ENCODE measurements at places on chromosomes 5 and 9.

DNA sequence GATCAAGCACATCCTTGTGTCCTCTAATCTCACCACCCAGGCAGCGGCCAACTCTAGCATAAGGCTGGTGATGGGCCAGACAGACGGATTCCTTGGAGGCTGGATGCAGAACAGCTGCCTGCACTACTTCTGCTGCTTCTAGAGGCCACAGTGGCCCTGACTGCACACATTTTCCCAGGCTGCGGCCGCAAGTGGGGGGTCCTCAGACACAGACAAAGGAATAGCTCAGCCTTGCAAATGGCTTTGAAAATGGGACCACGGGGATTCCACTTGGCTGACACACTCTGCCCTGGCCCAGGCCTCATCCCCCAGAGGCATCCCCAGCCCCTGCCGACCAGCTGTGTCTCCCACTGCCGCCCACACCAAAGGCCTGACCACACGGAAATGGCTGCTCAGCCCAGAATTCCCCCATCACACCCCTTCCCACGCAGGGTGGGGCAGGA, 540.8 kb downstream of the BNC2 start:
- DNase-seq = no peak

DNA sequence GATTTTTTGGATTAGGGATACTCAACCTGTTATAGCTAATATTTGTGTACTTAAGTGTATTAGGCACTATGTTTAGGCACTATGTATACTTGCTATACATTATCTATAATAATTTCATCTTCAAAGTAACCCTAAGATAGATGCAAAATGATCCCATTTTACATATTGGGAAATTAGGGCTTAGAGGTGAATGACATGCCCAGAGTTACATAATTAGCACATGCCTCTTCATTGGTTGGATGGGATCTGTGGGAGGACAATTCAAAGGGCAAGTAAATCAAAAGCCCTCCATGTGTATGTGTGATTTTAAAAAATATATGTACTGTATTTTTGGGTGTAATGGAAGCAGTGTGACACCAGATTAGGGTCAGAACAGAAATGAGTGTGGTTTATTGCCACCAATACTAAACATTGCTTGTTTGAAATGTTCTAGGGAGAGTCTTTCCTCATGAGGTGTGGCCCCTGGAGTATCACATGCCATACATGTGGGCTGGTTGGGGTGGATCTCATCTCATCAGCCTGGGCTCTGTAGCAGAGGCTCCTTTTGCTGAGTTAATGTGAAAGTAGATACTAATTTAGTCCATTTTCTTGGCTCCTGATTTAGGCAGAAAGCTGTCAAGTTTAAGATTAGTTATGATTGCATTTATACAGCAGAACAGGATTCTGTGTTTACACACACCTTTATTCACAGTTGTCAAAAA, 5.5 kb downstream of the C9orf85 start:
- no peak for DNase-seq

DNA sequence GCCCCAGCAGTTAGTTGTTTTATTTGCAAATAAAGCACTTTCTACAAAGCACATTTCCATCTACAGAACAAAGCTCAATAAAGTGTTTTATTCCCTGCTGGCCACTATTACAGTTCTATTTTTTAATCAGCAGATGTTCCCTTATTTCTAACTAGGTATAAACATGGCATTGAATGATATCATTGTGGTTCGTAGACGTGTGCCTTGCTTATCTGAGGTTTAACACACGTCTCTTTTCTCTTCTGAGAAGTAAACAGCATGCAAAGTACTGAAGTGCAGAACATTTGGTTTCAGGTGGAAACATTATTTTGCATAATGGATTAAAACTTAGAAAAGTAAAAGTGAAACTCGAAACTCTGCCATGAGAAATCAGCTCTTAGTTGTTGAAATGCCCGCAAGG, 1989.3 kb upstream of the WWC1 start:
- DNase-seq = no peak

- DNase-seq = no peak
Observed at GRCh38 chr5:50995285-50995942, 329.0 kb downstream of the PARP8 start.

- DNase-seq = no peak
Observed at GRCh38 chr9:128685636-128686489, 3.2 kb upstream of the SET start.

DNA sequence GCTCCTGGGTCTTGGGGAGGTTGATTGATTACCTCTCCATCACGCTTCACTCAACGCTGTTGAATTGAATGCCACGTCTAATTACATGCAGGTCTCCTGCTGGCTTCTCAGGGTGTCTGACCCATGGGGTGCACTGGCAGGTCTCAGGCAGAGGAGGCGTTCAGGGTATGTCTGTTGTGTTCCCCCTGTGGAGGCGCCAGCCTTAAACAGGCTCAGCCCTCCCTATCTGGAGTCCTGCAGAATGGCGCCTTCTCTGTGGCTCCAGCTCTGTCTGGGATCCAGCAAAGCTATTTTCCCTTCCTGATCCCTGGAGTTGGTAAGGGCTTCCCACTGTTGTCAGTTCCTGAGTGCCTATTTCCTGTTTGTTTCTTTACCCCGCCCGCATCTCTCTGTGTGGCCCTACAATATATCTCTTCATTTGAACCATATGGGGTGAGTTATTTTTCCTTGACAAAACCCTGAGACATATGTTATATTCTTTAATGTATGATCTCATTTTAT, 150.0 kb downstream of the NTRK2 start:
- DNase-seq = no peak

- no peak for DNase-seq
Observed at GRCh38 chr9:136962701-136963248, 10.7 kb downstream of the LCN12 start.

DNA sequence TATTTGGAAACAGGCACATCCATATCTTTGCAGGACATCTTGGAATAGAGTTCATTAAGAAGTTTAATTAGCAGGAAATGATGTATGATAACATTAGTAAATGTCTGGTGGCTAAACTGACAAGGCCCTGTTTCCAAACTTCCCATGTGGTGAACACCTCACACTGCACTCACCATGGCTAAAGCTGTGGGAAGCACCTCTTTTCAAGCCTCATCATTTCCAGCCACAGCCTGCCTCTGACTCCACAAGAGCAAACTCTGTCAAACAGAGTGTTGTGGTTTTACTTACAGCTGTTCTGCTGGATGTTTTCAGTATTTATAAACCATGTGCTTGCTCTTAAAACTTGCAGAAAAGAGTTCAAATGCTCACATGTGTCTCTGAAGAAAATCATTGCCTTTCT, 14.9 kb upstream of the NDUFB6 start:
- DNase-seq = no peak

DNA sequence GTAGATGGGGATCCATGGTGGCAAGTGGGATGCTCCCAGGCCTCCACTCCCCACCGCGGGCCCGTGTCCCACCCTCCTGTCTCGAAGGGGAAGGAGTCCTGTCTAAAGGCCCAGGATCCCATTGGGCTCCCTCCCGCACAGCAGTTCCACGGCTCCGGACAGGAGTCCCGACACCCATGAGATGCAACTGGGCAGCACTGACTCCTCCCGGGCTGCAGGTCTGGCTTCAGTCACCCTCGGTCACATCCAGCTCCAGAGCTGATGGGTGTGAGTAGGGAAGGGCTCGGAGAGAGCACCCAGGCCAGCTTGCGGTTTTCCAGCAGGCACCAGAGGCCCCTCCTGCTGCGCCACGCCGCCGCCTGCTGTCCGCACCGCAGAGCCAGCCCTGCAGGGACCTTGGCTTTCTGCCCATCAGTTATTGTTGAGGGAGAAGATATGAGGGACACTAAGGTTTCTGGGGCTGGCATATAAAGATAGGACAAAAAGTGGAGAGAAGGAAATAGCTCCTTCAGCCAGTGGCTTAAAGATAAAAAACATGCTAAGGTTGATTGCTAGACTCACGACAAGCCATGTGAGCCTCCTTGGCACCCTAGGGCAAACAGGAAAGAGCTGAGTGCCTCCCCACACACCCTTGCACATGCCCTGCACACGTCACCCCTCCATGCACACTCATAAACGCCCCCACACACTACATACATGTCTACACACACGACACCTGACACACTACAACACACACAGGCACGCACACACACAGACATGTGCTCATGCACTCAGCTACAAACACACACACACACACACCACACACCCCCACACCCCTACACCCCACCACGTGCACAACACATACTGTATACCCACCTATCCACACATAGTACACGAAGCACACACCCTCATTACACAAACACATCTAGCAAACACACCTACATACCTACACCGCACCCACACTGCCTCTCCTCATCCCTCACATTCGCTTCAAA, 79.0 kb downstream of the AK8 start:
- DNase-seq = no peak

DNA sequence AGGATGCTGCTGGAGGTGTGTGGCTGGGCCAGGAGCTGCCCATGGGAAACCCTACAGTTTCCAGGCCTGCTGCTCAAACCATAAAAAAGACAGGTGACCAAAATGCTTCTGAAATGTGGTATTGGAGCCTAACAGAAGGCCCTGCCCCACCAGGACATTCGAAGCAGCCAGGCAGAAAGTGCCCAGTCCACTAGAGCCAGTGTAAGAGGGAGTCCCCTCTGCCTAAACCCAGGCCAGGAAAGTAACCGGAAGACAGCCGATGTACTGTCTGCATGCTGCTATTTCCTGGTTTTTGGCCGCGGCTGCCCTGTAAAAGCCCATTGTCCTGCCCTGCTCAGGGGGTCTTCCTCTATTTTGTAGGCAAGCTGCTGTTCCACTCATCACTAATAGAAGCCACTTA, 150.7 kb upstream of the IRX2 start:
- no peak for DNase-seq

DNA sequence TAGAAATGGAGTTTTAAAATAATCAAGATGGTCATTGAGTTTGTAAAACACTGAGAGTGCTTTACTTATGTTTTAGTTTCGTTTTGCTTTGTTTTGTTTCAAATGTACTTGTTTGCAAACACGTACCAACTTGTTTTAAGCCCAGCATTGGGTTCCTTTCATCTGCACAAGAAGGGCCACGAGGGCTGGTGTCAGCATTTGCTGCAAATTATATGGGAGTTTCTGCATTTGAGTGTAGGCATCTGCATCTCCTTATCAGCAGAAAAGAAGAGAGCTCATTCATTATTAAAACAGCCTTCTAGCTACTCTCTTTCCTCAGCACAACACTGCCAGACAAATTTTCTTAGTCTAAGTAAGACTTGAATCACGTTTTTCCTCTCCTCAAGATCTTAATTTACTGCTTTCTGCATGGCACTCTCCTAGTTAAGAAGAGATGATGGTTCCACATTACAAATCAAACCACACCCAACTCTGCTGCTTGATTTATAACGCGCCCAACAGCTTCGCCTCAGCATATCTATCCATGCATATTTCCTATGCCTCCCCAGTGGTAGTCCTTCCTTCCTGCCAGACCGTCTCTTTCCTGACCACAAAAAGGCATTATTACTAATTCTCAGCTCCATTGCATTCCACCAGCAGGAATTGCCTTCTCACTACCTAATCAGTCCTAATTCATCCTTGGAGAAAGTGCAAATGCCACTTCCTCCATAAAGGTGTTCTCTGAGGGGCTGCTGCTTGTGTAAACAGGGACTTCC, 95.2 kb upstream of the CAST start:
- no peak for DNase-seq

DNA sequence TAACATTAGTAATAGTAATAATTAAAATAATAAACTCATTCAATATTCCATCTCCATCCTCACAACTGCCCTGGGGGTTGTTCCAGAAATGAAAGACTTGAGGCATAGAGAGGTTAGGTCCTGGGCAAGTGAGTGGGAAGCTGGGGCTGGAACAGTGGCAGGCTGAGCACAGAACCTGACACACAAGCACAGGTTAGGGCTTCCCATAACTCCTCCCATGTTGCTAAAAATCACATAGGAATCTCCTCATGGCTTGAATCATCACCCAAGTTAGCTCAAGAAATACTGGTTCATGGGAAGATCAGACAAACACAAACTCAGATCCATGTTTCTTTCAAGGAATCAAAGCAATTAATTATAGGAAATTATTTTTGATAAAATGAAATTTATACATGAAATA, 487.7 kb downstream of the SEMA5A start:
- DNase-seq = no peak

GRCh38 chr5:123874600-123875201, 362.7 kb downstream of the CSNK1G3 start:
- DNase-seq = no peak

DNA sequence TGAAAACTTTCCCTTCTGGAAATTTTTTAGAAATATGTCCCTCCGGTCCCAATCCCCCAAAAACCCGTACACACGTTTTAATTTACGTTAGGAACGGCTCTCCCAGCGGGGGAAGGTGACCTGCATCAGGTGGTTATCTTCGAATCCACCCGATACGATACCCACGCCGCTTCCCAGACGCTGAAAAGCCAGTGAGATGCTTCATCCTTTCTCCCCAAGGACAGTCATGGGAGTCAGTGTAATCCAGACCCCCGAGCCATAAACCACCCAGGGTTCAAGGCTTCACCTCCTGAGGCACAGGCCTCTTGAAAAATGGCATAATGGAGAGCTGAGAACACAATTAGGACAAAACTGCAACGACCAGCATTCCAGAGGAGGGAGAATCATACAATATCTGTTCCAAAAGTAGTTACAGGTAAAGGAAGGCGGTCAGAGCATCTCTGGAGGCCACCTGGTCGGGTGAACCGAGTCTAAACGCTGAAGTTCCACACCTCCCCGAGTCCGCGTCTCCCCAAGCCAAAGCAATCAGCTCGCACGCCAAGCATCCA, 857 bp downstream of the FAM169A start:
- DNase-seq = no peak

DNA sequence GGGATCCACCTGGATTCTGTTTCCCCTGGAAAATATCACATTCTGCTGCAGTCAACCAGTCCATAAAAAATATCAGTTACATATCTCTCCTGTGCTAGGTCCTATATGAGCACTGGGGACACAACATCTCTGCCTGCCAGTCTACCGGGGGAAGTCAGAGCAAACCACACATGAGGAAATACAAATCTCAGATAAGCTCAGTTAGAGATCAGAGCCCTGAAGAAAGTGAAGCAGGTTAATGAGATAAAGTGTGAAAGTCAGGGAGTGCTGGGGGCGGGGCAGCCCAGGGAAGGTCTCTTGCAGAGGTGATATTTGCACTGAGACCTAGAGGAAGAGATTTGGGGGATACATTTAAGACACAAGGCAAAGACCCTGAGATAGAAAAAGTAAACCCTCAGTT, 67.8 kb upstream of the SLC1A1 start:
- DNase-seq = no peak

DNA sequence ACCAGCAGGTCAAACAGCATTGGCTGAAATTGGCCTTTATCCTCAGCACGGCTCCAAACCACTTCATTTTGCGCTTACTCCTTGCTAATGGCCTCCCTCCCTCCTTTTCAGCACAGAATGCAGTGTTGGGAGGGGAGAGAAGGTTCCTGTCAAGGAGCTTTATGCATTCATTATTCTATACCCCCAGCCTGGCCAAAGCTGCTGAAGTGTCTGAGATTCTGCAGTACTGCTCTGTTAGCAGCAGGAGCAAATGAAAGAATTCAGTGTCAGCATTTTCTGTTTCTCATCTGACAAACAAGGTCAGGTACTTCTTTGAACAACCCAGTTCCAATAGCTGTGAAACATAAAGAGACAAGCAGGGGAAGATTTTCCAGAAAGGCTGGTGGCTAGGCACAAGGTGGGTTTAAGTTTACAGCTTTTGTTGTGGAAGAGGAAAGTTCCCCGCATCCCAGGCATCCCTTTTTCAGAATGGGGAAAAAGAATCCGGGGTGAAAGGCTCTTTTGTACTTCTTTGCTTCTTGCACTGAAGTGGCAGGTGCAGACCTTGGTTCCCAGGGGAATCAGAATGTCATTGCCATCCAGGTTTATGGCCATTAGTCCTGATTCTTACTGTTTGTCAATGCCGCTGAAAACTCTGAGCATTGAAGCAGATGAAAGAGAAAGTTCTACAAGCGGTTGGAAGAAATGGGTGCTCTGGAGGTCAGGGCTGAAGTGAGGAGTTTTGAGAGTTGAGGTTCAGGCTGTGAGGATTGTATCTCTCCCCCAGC, 109.3 kb upstream of the APC start:
- no peak for DNase-seq
